ENCODE measurements at places on chromosomes 1 and 21.

- no peak for DNase-seq
Measured at GRCh38 chr1:151039521-151039920, 3.1 kb downstream of the BNIPL start.

DNA sequence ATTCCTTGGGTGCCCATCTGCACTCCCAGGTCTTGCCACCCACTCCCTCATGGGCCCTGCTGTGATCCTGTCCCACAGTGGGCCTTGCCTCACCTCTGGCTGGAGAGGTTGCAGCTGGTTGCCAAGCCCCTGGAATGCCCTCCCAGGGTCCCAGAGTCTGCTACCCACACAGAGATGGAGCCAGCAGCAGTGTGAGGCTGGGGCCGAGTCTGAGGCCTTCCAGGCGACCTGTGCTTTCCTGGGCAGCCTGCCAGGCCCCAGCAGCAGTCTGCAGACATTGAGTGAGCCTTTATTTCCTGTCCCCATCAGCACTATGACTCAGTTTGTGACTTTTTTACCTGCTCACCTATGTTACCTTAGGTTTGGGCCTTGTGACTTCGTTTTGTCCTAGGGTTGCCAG, 25.0 kb upstream of the TSPAN2 start:
- DNase-seq, result peak; percentile 58

DNA sequence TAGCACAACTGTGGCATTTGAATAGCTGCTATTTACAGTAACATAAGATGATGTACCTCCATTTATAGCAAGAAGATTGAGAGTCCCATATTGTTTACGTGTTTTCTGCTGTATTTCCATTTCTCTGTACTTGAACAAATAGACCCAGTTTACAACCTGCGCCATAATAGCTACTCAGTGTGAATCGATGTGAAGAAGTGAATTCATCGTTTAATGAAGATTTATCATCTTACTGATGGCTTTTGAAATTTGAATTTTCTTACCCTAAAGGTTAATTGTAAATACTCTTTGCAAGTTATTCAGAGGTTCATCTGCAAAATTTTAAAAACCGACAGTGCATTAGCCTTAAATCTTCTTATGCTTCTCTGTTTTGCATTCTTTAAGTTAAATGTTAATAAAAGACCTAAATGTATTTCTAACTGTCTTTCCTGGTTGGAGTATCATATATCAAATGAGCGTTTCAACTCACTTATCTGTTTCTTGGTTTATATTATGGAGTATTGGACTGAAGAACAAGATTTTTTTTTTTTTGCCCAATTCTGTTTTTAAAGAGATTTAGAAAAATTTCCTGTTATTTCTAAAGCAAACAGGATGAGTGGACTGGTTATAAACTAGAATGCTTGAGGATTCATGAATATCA, 2.2 kb downstream of the MACO1 start:
- DNase-seq, result no peak

DNA sequence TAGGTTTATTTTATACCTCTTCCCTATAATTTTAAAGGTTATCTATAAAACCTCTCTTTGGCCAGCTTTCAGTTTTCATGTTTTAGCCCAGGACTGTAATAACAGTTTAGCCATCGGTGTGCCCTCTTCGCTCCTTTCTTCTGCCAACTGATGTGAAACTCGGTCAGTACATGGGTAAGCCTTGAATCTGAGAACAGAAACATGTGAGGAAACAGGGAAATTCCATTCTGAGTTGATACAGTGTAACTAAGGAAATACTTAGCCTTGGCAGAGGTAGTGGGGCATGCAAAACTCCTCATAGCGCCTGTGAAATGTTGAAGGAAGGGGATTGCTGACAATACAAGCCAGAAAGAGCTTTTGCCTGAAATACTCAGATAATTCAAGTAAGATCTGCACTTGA, 465.2 kb downstream of the NCAM2 start:
- DNase-seq, result no peak

GRCh38 chr1:192445839-192446489, 129.2 kb downstream of the RGS21 start:
- DNase-seq, result peak; percentile 22

DNA sequence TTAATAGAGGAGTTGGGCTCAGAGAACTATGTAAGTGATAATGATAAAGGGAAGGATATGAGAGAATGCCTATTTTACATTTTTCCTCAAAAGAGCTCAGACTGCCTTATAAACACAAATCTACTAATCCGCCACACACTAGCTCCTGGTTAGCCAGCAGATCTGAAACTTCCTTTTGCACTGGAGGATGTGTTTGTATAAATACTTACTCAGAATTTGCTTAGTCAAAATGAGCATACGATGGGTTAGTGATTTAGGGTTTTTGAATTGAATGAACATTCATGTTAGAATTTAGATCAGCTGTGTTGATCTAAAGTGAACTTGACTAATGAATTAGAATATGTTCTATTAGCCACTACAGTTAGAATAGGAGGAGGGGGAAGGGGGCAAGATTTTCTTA, 9.1 kb upstream of the IER5 start:
- no peak for DNase-seq

DNA sequence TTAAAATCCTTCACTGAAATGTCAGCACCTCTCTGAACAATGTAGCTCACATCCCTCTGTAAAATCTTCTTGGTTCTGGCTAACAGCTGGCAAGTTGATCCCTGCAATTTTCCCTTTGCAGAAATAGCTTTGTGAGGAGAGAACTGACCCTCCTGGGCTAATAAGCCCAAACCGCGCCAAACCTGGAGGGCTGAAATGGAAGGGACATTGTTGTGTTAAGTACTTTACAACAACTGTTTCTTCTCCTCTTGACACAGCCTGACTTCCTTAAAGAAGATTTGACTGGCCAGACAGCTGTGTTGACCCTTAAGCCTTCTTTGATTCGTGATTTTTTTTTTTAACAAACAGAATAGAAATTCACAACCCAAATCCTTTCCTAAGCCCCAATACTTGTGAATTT, 5.7 kb downstream of the LMX1A start:
- no peak for DNase-seq

DNA sequence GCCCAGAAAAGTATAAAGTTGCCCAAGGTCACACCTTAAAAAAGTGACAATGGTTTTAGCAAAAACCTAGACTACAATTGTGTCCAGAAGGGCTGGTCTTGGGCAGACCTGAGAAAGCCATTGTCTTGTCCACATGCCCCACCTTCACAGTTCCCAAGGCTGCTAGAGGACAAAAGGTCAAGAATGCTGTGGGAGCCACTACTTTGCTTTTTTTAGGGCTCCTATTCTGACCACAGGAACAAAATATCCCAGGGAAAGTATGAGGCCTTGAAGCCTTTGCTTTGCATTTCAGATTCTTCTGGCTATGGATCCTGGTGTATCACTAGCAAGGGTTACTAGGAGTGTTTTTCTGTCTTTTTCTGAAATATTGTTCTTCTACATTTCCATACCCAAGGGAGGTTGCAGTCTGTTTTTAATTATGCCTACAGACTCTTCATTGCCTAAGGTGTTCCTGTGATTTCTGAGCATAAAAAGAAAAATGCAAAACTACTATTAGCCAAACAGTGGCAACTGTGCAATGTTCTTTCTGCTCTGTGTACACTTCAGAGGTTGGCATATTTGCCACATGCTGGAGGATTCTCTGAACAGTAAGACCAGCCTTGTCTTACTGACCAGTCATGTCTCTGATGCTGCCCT, 10.7 kb downstream of the C1orf162 start:
- DNase-seq, result no peak

- DNase-seq, result no peak
Measured at GRCh38 chr1:27931759-27932158, 3.0 kb upstream of the SMPDL3B start.

DNA sequence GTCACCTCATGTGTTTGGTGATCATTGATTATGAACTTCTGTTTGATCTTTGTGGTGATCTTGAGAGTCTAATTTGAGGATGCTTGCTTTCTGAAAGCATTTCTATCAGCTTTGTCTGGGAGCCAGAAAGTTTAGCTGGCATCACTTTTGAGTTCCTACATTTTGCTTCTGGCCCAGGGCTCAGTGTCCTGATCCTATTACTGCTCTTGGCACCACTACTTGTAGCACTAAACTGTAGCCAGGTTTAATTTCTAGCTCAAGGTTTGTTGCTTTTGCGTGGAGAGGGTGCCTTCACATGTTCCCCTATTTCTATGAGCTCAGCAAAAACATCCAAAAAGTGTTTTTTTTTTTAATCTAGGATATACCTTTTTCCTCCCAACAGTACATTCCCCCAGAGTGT, 9.3 kb downstream of the TTC3 start:
- DNase-seq, result no peak

DNA sequence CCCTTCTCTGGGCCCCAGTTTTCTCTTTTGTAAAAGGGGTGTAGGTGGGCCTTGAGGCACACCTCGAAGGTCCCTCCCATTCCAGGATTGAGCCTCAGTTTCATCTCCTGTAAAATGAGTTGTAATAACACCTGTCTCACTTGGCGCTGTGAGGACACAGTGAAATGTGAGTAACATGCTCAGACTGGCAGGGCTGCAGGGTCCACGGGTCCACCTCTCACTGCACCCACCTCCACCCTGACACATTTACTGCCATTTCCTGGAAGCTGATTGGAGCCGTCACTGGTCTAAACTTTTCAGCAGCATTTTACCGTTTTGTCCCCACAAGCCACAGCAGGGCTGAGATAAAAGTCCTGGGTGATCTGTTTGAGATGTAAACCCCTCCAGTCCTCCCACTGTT, 398.0 kb downstream of the PTPRU start:
- no peak for DNase-seq

DNA sequence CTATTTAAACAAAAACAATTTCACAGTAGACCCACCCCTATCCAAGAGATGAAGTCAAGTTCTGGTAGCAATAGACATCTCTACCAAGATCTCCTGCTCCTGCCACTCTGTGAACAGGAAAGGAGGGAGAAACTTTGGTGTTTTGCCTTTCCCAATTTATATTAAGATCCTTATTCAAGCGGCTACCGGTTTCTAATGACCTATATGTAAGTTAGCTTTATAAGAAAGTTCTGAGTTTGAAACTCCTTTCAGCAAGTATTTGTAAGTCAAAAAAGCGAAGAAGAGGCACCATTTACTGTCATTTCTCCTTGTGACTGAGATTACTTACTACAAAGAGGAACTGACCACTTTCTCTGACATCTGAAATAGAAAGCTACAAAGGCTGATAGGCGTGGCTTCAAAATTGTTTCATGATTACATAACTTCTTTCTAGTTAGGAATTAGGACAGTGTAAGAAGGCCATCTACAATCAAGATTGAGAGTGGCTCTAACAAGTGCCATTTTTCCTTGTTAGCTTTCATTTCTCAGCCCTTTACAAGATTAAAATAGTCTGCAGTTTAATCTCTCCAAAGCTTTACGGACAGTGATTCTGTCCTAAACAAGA, at the start of gene MNDA:
Gene MNDA, plus strand, starts transcription at position 448 of the 604 bp plus-strand sequence. CDS start 10,803 bp downstream, outside the sequence.
- no peak for DNase-seq

DNA sequence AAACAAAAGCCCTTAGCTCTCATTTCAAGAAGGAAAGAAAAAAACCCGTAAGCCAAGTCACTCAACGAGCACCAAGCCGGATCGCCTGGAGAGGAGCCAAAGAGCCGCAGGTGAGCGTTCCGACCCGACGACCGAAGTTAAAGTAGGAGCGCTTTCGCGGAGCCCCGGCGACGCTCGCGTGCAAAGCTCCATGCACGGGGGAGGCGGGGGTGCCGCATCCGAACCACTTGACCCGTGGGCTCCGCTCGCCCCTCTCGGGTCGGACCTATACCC, 382 bp downstream of the GPBP1L1 start:
- peak; percentile 55 for DNase-seq

DNA sequence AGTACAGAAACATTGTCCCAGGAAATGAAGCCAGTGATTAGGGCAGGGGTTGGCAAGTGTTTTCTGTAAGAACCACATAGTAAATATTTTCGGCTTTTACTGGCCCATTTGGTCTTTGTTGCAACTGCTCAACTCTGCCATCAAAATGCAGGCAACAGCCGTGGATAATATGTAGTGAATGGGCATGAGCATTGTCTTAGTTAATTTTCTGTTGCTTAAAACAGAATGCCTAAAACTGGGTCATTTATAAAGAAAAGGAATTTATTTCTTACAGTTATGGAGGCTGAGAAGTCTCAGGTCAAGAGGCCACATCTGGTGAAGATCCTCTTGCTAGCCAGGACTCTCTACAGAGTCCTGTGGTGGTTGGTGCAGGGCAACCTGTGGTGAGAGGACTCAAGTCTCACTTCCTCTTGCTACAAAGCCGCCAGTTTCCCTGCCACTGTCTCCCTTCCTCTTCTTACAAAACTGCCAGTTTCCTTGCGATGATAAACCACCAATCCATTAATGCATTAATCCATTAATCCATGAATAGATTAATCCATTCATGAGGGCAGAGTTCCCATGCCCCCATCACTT, 166.4 kb downstream of the PSMG1 start:
- DNase-seq, result no peak

DNA sequence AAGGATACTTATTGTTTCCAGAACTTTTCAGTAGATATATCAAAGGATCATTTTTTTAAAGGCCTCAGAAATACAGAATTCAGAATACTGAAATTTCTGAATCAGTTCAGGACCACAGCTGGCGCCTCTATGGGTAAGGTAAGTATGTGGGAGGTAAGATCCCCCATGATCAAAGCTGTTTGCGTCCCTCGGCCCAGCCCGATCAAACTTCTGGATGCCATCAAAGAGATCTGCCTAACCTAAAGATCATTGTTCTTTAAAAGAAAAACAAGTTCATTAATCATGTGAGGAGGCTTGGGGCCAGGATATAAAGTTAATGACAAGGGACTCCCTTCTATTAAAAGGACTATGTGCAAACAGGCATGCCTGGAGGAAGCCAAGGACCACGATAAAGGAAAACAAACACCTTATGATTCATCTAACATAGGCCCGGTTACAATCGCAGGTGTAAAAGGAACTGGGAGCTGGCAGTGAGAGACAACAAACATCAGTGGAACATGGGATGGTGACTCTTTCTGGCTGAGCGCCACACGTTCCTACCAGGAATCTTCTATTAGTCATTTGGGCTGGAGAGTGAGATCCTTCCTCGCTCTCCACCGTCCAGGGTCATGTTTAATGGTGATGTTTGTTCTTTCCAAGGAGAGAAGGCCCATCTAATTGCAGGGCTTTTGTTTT, 2.8 kb upstream of the BACE2 start:
- peak; percentile 44 for DNase-seq

GRCh38 chr1:212559929-212560328, 48.6 kb upstream of the ATF3 start:
- no peak for DNase-seq

DNA sequence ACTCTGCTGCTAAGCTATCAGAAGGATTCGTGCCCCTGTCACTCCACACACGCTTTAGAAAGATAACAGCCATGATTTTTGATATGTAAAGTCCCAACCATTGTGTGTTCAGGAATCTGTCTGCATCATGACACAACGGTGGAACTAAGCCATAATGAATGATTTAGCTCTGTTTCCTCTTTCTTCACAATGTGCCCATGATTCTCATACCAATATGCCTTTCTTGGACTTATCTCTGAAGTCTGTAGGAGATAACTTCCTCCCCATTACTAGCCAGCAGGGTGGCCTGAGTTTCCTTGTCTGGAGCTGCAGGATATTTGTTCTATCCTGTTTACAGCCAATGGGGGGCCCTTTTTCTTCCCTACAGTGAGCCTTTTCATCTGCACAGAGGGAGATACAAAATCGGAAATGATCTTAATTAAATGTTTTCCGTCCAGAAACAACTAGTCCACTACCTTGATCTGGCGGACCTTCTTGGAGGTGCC, 511.7 kb downstream of the USP25 start:
- DNase-seq, result no peak
